Ovary (tissue), 10 donors: ENCODE measurements at places on chromosomes 2 and 18.

GRCh38 chr2:128773641-128774319, 455.1 kb upstream of the HS6ST1 start:
- DNase-seq, result no peak

DNA sequence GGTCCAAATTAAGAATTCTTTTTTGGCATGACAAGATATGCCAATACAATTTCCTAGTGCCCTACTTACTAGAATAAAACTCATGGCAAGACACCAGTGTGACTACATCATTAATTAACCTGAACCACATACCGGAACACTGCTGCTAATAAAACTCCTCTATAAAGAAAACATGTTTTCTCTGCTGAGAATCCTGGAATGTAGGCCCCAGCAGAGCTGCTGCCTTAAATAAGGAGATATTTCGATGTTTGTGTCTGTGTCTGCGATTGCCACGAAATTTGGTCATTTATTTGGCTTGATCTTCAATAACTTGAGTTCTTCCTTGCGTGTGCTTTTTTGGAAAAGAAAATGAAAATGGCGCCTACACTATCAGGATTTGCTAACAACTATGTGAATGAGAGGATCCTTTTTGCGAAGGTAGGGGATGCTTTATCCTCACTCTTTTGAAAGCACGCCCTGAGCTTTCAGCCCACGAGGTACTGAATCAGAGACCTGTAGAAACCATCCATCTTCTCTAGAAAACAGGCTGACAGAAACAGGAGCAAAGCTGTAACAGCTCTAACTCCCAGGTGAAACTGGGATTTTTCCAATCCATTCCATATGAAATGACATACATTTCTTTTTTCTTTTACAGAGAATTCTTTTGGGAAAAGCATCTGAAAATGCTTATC, 27.0 kb downstream of the KLF7 start:
- DNase-seq, result no peak

DNA sequence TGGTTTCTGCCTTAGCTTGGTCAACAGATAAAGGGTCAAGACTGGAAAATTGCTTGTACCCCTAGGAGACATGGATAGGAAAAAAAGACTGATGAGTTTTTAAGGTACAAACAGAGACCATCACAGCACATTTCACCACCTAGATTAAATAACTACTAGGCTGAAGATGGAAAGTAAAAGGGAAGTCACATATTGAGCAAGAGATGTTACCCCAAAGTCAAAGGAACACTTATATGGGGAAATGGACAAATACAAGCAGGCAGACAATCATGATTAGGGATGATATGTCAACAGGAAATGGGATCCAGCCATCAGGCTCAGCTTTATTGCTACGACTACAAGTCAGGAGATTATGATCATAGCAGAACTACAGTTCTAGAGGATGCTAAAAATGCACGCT, 1643.1 kb upstream of the CELF4 start:
- no peak for DNase-seq

- no peak for DNase-seq
These were observed 221.6 kb downstream of the LPIN1 start for GRCh38 chr2:11967946-11968465.

- no peak for DNase-seq
These were observed 6.4 kb downstream of the CD207 start for GRCh38 chr2:70828914-70829824.

DNA sequence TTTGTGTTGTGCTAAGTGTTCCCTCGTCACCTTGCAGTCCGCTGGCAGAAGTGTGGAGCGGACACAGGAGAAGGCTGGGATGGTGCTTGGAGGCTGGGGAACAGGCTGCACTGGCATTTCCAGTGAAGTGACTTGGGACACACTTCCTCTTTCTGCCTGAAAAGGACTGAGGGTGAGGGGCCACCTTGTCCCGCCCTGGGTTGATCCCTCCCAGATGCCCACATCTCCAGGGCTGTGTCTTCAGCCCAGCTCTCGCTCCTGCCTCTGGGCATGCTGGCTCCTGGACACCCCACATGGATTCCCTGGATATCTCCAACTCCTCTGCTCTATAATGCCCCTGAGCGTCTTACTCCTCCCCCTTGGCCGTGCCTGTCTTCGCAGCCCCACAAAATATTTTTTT, 412.6 kb downstream of the PTPRM start:
- DNase-seq, result no peak

DNA sequence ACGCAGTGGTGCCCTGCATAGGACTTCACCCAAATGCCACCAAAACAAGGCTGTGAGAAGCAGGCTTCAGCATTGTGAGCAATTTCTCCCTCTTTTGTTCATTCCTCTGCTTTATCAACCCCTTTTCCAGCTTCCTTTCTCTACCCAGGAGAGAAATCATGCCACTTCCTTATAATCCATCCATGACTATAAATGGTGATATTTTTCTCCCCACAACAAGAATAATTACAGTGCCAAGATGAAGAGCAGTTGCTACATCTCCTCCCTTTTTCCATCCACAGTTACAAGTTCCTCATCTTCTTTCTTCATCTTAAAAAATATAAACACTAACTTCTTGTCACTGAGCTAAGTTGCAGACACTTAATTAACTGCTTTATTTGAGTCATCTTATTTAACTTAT, 167.2 kb downstream of the ANTXR1 start:
- no peak for DNase-seq

DNA sequence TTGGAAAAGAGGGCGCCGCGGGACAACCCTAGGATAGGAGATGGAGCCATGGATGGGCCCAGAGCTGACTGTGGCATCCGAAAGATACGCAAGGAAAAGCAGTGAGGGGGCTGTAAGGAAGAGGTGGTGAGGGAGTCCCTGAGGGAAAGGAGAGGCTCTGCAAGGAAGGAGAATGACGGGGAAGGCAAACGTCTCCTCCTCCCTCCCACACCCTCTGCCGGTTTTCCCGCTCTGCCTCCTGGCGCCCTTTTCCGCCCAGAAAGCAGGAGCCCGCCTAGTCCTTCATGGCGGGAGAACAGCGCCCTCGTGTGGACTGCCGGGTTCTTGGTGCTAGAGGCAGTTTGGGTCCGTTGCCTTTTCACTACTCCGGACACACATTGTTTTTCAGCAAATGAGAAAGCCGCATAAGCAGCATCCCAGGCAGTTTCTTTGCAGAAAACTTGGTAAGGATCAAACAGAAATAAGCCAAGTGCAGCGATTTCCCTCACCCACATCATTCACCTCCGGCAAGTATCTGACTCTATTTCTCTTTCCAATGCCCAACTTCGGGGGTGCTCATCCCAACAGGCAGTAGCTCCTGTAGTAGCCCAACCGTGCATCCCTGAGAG, 200.4 kb downstream of the INO80D start:
- peak; percentile 95 for DNase-seq

DNA sequence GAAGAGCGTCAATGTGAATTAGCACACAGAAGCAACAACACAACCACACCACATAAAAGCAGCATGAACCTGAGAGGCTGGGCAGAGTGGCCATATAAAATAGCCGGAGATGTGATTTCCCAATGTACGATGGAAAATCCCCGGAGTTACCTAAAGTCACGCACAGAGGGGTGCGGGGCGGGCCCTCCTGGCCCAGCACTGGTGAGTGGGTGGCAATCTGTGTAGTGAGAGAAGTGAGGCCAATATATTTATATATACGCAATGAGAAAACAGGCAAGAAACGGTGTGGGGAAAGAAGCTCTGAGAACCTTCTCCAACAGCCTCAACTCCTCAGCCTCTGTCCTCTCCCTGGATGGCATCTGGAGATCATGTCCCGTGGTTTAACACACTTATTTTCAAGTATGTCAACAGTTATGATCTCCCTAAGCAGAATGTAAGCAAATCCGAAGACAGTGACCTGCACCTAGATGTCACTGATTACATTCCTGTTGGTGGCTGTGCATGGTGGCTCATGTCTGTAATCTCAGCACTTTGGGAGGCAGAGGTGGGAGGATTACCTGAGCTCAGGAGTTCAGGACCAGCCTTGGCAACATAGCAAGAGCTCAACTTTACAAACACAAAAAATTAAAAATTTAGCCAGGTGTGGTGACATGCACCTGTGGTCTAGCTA, 41.6 kb downstream of the CRACDL start:
- no peak for DNase-seq

DNA sequence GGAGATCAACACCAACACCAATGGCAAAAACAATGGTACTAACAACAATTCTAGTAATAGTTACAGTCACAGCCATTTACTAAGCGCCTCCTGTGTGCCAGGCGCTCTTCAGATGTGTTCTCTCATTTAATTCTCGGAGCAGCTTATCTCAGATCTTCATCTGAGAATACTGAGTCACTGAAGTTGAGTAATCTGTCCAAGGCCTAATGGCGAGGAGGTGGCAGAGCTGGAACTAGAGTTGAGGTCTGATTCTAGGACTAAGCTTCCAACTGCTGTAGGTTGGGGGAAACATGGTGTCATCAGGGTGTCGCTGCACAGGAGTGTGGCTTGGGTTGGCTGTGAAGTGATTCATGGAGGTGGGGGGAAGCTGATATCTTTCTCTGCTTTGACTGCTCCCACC, 156.1 kb downstream of the DYSF start:
- no peak for DNase-seq

- DNase-seq, result no peak
These were observed 118.4 kb downstream of the PKP4 start for GRCh38 chr2:158575051-158575635.
